ENCODE measurements at places on chromosomes 2 and 18.

DNA sequence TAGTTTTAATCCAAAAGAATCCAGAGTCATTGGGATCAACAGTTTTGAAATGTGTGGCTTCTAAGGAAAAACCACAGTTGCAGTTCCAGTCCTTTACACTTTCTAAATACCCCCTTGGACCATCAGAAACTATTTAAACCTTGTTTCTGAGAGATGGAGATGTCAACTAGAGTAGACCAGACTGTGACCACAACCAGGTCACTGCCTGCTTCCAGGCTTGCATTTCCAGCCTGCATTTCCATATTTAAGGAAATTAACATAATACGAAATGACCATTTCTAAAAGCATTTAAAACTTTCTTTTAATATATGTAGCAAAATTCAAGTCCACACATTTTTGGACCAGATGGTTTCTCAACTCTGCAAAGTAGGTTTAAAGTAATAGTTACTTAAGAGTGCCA, 38.4 kb downstream of the ADD2 start:
- DNase-seq: no peak

GRCh38 chr2:204770735-204771134, 225.5 kb downstream of the PARD3B start:
- DNase-seq: no peak

DNA sequence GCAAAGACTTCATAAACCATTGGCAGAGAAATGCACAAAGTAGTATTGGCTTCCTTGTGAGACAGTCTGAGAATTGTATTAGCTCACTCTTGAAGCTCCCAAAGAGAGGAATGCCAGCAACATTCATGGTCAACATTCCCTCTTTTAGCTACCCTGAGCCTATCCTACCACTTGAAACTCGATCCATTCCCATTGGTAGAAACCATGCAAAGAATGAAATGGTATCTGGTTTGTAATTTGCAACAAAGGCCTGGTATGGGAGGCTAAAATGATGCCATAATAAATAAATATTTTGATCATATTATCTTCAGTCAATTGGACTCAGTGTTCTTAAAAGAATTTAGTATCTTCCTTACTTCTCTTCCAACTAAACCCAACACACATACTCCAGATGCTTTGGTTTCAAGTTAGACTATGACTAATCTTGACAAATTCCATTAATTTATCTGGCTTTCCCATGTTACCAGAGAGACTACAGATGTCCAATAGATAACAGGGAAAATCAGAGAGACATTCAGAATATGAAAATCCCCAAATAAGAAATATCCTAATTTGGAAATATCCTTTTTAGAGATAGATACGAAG, 102.9 kb downstream of the DHRS9 start:
- no peak for DNase-seq

- DNase-seq: no peak
These were observed 21.3 kb downstream of the ITGA6 start for GRCh38 chr2:172448544-172449267.

DNA sequence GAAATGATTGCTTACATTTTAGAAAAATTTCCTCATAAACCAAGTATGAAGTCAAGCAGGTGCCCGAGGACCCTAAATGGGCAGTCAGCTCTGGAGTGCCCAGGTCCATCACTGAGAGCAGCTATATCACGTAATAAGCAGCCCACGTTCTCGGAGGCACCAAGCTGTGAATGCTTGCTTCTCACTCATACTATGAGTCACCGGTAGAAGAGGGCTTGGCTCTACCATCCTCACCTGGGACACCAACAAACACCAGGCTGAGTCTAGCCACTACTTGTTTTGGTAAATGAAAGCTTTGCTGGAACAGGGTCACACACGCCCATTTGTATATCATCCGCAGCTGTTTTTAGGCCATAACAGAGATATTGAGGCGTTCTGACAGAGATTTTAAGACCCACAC, 207.5 kb downstream of the SEPTIN10 start:
- peak; percentile 10 for DNase-seq

DNA sequence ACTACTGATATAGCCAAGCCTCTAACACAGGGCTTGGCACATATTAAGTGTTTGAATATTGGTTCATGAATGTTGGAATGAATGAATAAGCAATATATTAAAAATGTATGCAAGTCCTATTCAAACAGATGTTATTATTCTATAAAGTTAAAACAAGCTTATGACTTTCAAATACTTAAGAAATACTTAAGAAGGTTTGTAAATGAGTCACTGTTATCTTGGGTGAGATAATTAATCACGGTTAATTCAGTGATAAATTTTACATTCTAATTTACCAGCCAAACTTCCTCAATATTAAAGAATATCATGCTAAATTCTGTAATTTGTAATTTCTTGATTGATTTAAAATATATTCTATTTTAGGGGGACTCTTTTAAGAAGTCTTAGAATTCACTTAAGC, 74.8 kb downstream of the RBMS1 start:
- DNase-seq: no peak

DNA sequence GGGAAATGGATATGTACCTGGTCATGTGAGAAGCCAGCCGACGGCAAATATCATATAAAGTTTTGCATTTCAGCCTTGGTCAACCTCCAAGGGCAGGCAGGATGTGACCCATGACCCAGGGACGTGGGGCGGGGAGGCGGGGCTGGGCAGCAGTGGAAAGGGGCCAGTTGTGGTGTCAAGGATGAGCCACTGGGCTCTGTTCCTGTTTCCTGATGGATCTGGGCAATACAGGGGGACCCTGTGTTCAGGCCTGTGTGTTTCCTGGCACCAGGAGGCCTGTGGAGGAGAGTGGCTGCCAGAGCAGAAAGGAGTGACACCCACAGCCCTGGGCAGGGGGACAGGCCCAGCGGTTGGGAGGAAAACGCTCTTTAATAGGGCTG, 106.9 kb downstream of the GATA6 start:
- no peak for DNase-seq

DNA sequence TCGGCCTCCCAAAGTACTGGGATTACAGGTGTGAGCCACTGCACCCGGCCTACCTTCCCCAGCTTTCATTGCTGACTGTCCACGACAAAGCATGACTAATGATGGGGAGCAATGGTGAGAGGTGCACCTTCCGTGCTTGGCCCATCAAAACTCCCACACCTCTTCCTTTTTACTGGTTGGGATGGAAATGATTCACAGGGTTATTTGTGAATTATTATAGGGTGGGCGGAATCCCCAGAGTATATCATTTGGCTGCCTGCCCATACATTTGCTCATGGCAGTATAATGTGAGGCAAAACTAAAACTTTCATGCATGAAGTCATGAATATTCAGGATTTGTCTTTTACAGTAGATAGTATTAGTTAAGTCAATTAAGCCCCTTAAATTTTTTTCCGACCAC, 334.2 kb upstream of the NETO1 start:
- peak; percentile 54 for DNase-seq

DNA sequence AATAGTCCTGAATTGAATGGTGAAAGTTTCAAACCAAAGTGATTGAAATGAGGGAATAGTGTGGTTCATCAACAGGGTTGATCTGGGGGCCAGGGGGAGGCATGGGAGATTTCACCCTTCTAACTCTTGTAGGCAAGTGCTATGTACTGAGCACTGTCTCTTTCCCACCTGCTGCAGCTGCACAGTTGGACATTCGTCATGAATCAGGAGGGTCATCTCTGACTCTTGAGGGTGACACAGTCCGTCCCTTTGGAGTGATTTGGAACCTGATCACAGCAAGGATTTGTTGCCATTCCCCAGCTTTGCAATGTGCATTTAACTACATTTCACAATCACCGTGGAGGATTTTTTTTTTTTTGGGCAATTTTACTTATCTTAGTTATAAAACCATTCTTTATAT, 224.6 kb downstream of the PHLPP1 start:
- no peak for DNase-seq
